A549 treated with RU486 at 1 μM for 4 hours (cell line): ENCODE measurements at places on chromosomes 13 and 19. TPM values are rescaled to one million over a fixed set of nuclear protein-coding genes. Genes with fewer than 3 reads are reported as not detected.

CD209 gene
- not detected in 5 replicates for total RNA-seq

CRX gene
- total RNA-seq, result not detected in 5 replicates

ATP12A gene
- total RNA-seq, result 0.06 TPM in 1 of 5 replicates, not detected in the others

SLC7A10 gene
- total RNA-seq, result 0.09 to 0.14 TPM (median 0.13 TPM) in 3 of 5 replicates, not detected in the others

SMARCA4 gene
- 7.6 to 11.8 TPM (median 9.1 TPM) in 5 replicates for total RNA-seq

METTL21C gene
- not detected in 5 replicates for total RNA-seq

DACH1 gene
- not detected in 5 replicates for total RNA-seq

RPS5 gene
- total RNA-seq, result 2,154 to 2,606 TPM (median 2,462 TPM) in 5 replicates

ZNF845 gene
- 1.5 to 4.4 TPM (median 3.7 TPM) in 5 replicates for total RNA-seq

OR7D2 gene
- not detected in 5 replicates for total RNA-seq

FAM216B gene
- not detected in 5 replicates for total RNA-seq

CGB8 gene
- total RNA-seq, result 3.3 to 5.1 TPM (median 4.0 TPM) in 5 replicates

SPTBN4 gene
- 0.59 to 1.3 TPM (median 0.90 TPM) in 5 replicates for total RNA-seq

KLK11 gene
- total RNA-seq, result not detected in 5 replicates

DCT gene
- not detected in 5 replicates for total RNA-seq

ZNF492 gene
- total RNA-seq, result not detected in 5 replicates

CYP2S1 gene
- total RNA-seq, result 20.6 to 26.6 TPM (median 26.0 TPM) in 5 replicates

CNFN gene
- total RNA-seq, result 37.4 to 59.3 TPM (median 47.4 TPM) in 5 replicates

ONECUT3 gene
- total RNA-seq, result not detected in 5 replicates

TNFSF9 gene
- 4.7 to 8.9 TPM (median 7.0 TPM) in 5 replicates for total RNA-seq

IRGC gene
- total RNA-seq, result not detected in 5 replicates

MAP4K1 gene
- 0.27 to 1.4 TPM (median 0.70 TPM) in 5 replicates for total RNA-seq

FBXO17 gene
- 63.6 to 91.5 TPM (median 81.3 TPM) in 5 replicates for total RNA-seq

OR7A5 gene
- total RNA-seq, result not detected in 5 replicates
